ENCODE measurements at places on chromosomes 7 and 10. TPM values are rescaled to one million over a fixed set of nuclear protein-coding genes. Genes with fewer than 3 reads are reported as not detected.

NEUROD6 gene
- total RNA-seq = not detected

HECW1 gene
- total RNA-seq = 0.09 TPM

CPSF4 gene
- total RNA-seq = 77.4 TPM

CALCR gene
- not detected for total RNA-seq

- no peak for DNase-seq
- H3K27me3 ChIP-seq = no peaks in the 10 kb centered on the region
- H3K27ac ChIP-seq = no peak overlapping the region
- no peak overlapping the region for H3K4me3 ChIP-seq
- H3K36me3 ChIP-seq = no peaks in the 10 kb centered on the region
Observed at GRCh38 chr10:111766464-111766863, 417.1 kb downstream of the GPAM start.

DNA sequence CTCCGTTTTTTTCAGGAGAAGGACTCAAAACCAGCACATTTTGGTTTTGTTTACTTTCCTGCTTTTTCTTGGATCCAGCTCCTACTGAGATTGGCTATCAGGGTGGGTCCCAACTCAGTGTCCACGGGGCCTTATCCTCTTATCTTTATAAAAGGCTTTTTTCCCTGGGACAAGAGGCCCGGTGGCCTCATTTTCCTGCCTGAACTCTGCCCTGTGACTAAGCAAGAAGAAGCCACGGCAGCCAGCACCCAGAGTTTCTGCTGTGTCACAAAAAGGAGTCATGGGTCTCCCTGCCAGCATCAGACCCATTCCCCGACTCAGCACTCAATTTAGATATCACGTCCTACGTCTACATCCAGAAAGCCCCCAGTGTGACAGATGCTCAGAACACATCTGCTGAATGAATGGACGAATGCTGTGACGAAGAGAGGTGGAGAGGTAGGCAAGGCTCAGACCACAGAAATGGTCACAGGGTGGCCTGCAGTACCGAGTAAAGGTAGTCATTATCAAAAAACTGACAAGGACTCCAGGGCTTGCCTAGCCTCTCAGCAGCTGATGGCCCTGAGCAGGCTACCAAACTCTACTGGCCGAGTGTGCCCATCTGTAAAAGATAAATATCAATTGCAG, 16.7 kb downstream of the DLG5 start:
- H3K27me3 ChIP-seq = no peaks in the 10 kb centered on the region
- peak overlapping the region; percentile 40 for H3K4me3 ChIP-seq
- H3K36me3 ChIP-seq = no peaks in the 10 kb centered on the region

- H3K27ac ChIP-seq = no peak overlapping the region
- no peaks in the 10 kb centered on the region for H3K4me1 ChIP-seq
- peak; percentile 3 for DNase-seq
- no peak overlapping the region for H3K4me3 ChIP-seq
- H3K36me3 ChIP-seq = no peaks in the 10 kb centered on the region
- H3K27me3 ChIP-seq = no peaks in the 10 kb centered on the region
Observed at GRCh38 chr7:36310897-36311296, 78.8 kb upstream of the ANLN start.

GRCh38 chr7:962401-963081, 8.1 kb upstream of the ADAP1 start:
- DNase-seq = no peak
- no peak overlapping the region for H3K4me3 ChIP-seq
- no peak overlapping the region for H3K27ac ChIP-seq
- H3K27me3 ChIP-seq = peaks cover 3% of the 10 kb centered on the region
- H3K36me3 ChIP-seq = peaks cover 5% of the 10 kb centered on the region
- peaks cover 2% of the 10 kb centered on the region for H3K4me1 ChIP-seq

DNA sequence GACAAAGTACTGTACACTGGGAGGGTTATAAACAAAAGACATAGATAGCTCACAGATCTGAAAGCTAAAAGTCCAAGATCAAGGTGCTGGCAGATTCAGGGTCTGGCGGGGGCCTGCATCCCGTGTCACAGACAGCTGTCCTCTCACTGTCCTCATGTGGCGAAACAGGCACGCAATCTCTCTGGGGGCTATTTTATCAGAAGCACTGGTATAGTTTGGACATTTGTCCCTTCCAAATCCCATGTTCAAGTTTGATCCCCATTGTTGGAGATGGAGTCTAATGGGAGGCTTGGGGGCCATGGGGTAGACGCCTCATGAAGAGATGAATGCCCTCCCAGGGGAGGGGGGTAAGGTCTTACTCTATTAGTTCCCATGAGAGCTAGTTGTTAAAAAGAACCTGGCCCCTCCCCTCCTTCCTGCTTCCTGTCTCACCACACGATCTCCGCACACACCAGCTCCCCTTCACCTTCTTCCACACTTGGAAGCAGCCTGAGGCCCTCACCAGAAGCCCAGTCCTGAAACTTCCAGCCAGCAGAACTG, 72.5 kb upstream of the UCN3 start:
- H3K36me3 ChIP-seq = no peaks in the 10 kb centered on the region
- no peak for DNase-seq
- H3K4me1 ChIP-seq = no peaks in the 10 kb centered on the region
- H3K27ac ChIP-seq = no peak overlapping the region

- H3K27ac ChIP-seq = peak within 1 kb of the TSS; percentile 90
- peak; percentile 60 for DNase-seq
- peaks cover 17% of the 10 kb centered on the region for H3K27me3 ChIP-seq
Observed at GRCh38 chr10:4825868-4826791, at the start of gene AKR1E2. AKR1E2 (plus strand) TSS chr10:4826207; CDS start chr10:4826325, 118 bp downstream.

DNA sequence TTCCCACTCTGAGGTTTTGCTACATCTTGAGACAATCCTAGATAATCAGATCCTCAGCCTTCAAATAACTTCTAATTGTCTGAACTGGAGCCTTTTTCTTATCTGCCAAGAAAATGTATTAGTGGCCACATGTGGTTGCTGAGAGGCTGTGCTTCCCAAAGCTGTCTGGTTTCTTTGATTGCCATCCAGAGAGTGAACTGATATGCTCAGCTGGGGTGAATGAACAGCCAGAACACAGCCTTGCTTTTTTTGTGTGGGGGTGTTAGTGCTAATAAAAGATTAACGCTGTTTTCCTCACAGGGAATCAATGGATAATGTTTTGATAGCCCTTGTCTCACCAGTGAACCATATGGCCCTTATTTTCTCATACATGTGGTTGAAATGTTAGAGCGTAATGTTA, 66.9 kb downstream of the BBS9 start:
- H3K4me3 ChIP-seq = no peak overlapping the region
- H3K27me3 ChIP-seq = no peaks in the 10 kb centered on the region
- H3K4me1 ChIP-seq = peaks cover 4% of the 10 kb centered on the region
- H3K27ac ChIP-seq = no peak overlapping the region
